ENCODE measurements at places on chromosomes 1 and 21.

DNA sequence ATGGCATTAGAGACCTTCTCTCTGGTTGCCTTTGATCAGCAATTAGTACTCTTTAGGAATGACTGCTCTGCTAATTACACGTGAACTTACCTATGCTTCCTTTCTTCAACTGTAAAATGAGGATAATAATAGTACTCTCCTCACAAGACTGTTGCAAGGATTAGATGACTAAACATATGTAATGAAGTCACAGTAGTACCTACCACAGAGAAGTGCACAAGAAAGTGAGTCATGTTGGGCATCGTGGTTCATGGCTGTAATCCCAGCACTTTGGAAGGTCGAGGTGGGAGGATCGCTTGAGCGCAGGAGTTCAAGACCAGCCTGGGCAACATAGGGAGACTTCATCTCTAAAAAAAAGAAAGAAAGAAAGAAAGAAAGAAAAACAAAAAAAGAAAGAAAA is 68.1 kb upstream of the AK4 start:
- DNase-seq: peak; percentile 59

- DNase-seq: no peak
These were observed 21.0 kb upstream of the LYST start for GRCh38 chr1:235887676-235888075.

DNA sequence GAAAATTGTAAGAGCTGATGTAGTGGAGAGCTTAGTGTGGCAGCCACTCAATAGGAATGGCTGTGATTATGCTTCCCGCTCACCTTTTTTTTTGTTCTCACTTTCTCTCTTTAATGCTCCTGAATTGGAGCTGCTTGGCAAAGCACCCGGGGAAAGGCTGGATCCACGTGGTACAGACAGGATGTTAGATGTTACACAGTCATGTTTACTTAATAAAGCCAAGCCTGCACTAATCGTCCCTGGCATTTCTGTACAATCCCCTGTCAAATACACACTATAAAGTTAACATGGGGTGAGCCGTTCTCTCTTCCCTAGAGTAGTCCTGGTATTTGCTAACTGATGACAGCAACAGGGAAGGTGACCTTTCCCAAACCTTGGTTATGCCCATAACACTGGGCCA is 187.8 kb downstream of the ZSCAN20 start:
- DNase-seq: no peak

- no peak for DNase-seq
These were observed 634.5 kb downstream of the LTN1 start for GRCh38 chr21:28358170-28358569.

GRCh38 chr21:16842696-16843035 is 670.2 kb upstream of the CXADR start:
- DNase-seq: peak; percentile 22
